Urinary bladder (tissue), 4 donors: ENCODE measurements at places on chromosomes 5 and 9. TPM values are rescaled to one million over a fixed set of nuclear protein-coding genes. Genes with fewer than 3 reads are reported as not detected.

DNA sequence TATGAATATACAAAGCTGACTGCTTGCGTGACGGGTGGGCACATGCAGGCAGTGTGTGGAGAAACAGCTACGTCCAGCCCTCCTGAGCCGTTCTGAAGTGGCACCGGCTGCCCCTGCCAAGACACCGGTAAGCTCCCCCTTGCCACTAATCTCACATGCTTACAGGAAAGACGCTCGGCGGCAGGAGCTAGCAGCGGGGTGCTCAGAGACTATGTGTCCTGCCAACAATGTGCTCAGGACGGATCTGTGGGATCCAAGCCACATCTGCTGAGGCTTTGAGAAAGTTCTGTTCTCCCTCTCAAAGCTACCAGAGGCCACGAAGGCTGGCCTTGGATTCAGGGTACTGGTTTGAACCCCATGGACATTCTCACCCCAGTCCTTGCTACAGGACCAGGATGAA is 157.2 kb upstream of the PHYKPL start:
- no peak for DNase-seq

Gene ARL14EPL
- polyA plus RNA-seq: not detected

Gene PCDHB15
- 7.3 TPM for polyA plus RNA-seq

Gene STK32A
- polyA plus RNA-seq: 1.3 TPM

Gene BTNL8
- 0.10 TPM for polyA plus RNA-seq
